ENCODE measurements at places on chromosomes 11 and 22. TPM values are rescaled to one million over a fixed set of nuclear protein-coding genes. Genes with fewer than 3 reads are reported as not detected.

Gene MAJIN
- not detected for total RNA-seq

Gene IPO7
- 152 TPM for total RNA-seq

Gene IFITM2
- total RNA-seq, result 398 TPM

Gene C22orf31
- total RNA-seq, result 0.29 TPM

Gene CSF2RB
- 47.5 TPM for total RNA-seq

Gene DAGLA
- total RNA-seq, result 4.2 TPM

Gene CCDC188
- total RNA-seq, result 1.1 TPM

Gene BARX2
- 0.17 TPM for total RNA-seq

Gene SCGB1C1
- total RNA-seq, result not detected

Gene NLRP14
- total RNA-seq, result 0.10 TPM

Gene CCDC81
- total RNA-seq, result 2.6 TPM

Gene LRRC56
- total RNA-seq, result 3.1 TPM

Gene ARFGAP2
- total RNA-seq, result 86.3 TPM

Gene OR8G5
- total RNA-seq, result not detected

Gene MRGPRE
- 0.47 TPM for total RNA-seq

- DNase-seq, result no peak
Observed at GRCh38 chr11:100810666-100811065, 123.6 kb downstream of the ARHGAP42 start.

DNA sequence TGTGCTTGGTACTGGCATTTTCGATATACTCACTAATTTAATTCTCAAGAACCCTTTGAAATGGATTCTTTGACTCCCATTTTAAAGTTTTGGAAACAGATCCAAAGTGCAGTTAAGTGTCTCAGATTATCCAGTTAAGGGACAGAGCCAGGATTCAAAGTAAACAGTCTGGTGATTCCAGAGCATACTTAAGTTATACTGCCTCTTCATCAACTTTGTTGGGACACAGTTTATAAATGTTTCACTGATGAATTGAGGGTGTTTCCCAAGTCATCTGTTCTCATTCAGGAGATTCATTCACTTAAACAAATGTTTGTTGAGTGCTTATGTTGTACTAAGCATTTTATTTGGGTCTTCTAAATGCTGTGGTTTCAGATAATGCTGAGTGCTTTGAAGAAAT, 17.1 kb downstream of the KDM2A start:
- no peak for DNase-seq

DNA sequence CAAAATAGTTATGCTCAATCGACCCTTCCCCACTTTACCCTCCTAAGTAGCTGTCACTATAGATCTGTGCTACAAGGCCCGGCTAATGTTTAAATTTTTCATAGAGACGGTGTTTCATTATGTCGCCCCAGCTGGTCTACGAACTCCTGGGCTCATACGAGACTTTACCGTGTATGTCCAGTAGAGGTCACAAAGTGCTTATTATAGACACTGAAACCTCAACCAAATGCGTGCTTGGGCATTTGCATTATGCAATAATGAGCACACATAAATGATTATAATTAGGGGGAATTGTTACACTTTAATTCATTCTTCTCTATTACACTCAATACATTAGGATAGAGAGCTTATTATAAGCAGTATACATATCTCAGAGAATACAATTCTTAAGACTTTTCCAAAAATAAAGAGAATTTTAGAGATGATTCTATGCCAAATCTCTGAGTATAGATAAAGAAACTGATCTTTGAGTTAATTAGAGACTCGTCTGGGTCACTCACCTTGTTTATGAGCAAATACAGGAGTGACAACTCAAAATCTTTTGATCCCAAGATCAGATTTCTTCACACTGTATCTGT, 12.5 kb upstream of the MRPL16 start:
- no peak for DNase-seq

GRCh38 chr11:29916040-29916439, 100.8 kb downstream of the KCNA4 start:
- DNase-seq, result no peak

- peak; percentile 40 for DNase-seq
Observed at GRCh38 chr22:36781656-36782627, 6.0 kb upstream of the IFT27 start.

GRCh38 chr22:39524089-39524752, 3.9 kb downstream of the ATF4 start:
- no peak for DNase-seq

DNA sequence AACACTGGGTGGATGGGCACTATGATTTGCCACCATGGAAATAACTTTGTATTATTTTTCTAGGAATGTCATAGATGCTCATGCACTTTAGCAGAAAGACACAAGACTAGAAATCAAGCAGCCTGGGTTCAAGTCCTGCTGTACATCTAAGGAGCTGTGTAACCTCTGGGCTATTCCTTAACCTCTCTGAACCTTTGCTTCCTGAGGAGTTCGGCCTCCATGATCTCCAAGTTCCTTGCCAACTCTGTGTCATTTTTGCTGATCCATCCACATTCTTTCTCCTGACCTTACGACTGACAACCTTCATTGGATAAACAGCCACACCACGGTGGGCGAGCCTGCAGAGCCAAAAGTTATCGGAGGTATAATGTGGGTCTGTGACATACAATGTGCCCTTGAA, 24.1 kb downstream of the ETS1 start:
- no peak for DNase-seq

- peak; percentile 34 for DNase-seq
Observed at GRCh38 chr22:47564651-47565434, 802.4 kb downstream of the TBC1D22A start.

DNA sequence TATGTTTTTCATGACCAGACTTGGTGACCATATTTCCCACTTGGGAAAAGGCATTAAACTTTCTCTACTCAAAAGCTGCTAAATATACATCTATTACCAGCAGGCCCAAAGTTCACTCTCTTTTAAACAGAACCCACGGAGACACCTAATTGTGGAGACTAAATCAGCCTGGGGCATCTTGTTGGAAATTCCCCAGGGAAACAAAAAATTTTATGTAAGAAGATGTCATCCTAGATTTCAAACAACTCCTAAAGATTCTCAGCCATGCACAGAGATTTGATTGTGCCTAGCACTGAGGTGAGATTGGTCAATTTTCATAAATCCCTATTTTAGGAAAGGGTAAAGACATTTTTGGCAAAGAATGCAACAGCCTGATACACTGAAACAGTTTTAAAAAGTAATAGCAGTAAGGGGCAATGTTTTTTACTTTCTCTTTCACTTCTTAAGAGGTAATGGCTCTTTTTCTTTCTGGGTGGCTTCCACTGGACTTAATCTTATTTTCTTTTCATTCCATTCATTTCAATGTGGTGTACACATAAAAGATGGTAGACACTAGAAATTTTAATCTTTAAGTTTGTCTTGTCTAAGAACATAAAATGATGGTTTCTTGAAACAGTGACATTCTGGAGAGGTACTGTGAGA, 9.6 kb downstream of the OR52N2 start:
- DNase-seq, result no peak

- peak; percentile 56 for DNase-seq
Observed at GRCh38 chr11:68904248-68904847, 657 bp downstream of the IGHMBP2 start.

GRCh38 chr11:18229501-18229900, 7.1 kb downstream of the SAA4 start:
- no peak for DNase-seq

DNA sequence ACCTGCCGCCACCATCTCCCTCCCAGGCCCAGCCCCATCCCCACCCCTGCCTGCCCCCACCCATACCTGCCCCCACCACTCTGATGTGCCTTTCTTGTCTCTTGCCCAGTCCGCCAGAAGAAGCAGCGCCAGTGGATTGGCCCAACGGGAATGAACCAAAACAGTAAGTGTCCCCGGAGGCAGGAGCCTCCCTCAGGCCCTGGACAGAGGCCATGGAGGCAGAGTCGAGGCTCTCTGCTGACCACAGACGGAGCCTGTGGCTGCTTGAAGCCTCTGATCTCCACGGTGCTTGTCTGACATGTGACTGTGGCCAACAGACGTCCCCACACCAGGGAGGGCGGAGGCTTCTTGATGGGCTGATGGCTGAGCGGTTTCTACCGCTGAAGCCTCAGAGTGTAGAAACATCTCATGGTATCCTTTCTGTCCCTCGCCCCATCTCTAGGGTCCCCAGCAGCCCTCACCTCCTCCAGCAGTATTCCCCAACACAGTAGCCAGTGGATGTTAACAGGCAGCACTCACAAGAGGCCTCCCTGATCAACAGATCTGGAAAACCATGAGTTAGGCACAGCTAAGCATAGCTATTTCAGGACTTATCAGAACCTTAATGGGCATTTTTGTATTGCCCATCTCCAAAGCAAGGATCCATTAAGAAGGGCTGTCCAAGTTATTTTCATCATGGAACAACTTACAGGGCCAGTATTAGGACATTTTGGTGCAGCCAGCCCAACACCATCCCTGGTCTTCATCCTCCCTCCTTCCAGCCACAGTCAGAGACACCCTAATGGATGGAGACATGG, 21.7 kb downstream of the CD5 start:
- no peak for DNase-seq

- DNase-seq, result no peak
Observed at GRCh38 chr22:48631288-48631863, 1196.3 kb downstream of the BRD1 start.

- DNase-seq, result no peak
Observed at GRCh38 chr11:74685338-74685737, 45.9 kb downstream of the CHRDL2 start.

- DNase-seq, result no peak
Observed at GRCh38 chr11:17171343-17171742, 36.4 kb downstream of the PIK3C2A start.

DNA sequence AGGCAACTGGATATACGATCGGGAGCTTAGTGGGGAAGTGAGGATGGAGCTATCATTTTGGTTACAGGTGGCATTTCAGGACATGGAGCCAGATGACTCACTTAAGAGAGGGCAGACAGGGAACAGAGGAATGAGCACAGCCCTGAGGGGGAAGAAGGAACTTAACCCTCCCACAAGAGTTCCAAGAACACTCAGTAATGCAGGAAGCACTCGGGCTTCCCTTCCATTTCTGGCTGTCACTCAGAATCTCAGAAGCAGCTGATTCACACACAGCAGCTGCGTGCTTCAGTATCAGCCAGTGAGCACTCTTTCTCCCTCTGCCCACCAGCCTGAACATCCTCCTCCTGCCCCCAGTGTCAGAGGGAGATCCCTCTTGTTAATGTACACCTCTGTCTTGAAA, 34.8 kb downstream of the EFCAB6 start:
- no peak for DNase-seq

DNA sequence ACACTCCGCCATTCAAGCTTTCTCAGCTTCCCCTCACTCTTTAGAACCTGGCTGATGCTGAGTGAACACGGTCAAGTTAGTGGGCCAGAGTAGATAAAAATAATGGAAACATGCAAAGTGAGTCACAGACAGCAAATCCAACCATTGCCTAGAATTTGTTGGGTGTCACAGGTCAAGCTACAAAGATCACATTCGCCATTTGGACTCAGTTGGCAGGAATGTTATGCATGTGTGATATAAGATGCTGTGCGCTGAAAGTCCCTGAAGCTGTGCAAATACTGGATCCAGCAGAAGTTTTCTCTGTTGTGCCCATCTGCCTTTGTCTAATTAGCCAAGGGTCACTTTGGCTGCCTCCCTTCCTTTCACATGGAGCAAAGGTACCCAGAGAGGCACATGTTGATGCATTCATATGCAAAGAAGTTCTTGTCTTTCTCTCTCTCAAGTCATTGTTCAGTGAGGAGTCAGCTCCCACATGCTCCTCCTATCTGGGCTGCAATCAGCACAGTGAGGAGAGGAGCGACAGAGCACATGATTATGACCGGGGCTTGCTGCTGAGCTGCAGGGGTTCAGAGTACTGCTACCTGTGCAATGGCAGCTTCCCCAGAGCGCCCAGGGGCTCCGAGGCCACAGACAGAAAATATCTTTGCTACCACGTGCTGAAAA, 39.7 kb downstream of the FLI1 start:
- DNase-seq, result no peak

DNA sequence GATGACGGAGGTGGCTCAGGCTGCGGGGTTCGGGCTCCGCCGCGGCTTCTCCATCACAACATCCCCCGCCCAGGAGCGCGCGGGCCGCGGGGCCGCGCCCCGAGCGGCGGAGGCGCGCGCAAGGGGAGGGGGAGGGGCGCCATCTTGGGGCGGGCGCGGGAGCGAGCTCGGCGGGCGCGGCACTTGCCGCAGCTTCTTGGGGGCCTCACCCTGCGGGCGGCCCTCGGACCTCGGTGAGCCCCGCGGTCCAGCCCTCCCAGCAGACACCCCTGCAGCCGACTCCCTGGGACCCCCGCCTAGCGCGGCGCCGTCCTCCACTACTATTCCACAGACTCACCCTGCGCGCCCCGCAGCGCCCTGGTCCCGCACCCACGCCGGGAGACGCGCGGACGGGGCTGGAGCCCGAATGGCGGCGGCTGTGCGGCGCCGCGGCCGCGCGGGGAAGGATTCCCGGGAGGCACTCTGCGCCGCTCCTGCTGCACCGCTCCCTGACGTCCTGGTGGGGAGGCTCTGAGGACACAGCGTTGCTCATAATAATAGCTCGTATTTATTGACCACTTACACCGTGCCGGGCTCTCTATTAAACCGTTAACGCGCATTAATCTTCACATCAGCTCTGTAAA, at the start of gene APBB1:
Gene APBB1 (minus strand): TSS at position 86 of the 623 bp plus-strand sequence. CDS start 7,747 bp downstream, outside the sequence.
- peak; percentile 75 for DNase-seq

DNA sequence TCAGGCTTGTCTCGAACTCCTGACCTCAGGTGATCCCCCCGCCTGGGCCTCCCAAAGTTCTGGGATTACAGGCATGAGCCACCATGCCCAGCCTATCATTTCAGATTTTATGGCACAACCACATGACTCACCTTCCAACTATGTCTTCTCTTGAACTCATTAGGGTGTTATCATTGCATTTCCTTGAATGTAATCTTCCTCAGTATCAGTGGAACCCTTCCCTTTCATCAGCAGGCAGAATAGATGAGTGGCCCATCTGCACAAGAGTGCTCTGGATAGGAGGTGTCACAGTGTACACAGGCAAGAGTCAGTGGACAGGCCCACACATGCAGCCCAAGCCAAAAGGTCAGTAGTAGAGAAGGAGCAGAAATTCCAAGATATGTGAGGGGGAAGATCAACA, 29.1 kb upstream of the AQP11 start:
- no peak for DNase-seq

- no peak for DNase-seq
Observed at GRCh38 chr11:121740902-121741301, 288.1 kb upstream of the SORL1-AS1 start.

GRCh38 chr11:94455861-94456260, 37.8 kb downstream of the MRE11 start:
- no peak for DNase-seq

- no peak for DNase-seq
Observed at GRCh38 chr11:121699801-121700200, 247.0 kb upstream of the SORL1-AS1 start.
